Stimulated activated CD4-positive, alpha-beta T cell treated with anti-CD3 and anti-CD28 coated beads, Interleukin-1b, Interleukin-23, amount 100 ng/mL, for 1 hour (primary cell): ENCODE measurements at places on chromosomes 5 and 9.

DNA sequence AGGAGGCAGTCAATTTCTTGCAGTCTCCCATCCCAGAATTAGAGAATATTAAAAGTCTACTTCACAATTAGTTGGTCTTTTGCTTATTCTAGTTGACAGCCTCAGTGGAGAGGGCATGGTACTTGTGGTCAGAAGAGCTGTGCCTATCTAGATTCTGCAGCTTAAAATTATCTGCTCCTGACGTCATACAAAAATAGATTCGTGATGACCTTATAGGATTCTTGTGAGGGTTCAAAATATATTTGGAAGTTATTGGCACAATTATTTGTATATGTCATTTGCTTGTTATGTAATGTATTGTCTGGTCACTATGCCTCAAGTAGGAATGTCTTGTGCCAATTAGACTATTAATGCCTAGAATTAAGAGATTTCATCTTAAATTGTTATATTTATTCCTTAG lies 142.5 kb downstream of the CDH12 start:
- DNase-seq: no peak

- no peak for DNase-seq
Measured at GRCh38 chr9:4366591-4367330, 66.9 kb upstream of the GLIS3 start.

DNA sequence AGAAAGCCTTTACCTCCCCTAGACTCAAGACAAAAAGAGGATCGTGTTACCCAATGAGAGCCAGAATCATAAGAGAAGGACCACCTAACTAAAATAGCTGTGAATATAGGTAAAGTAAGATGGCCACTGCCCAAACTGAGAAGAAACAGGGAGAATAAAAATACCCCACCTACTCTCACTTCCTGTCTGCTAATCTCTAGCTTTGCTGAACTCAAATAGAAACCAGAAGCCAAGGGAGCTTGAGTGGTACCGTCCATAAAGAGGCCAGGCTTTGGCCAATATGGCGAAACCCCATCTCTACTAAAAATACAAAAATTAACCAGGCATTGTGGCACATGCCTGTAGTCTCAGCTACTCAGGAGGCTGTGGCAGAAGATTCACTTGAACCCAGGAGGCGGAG lies 123.0 kb upstream of the FST start:
- DNase-seq: no peak

DNA sequence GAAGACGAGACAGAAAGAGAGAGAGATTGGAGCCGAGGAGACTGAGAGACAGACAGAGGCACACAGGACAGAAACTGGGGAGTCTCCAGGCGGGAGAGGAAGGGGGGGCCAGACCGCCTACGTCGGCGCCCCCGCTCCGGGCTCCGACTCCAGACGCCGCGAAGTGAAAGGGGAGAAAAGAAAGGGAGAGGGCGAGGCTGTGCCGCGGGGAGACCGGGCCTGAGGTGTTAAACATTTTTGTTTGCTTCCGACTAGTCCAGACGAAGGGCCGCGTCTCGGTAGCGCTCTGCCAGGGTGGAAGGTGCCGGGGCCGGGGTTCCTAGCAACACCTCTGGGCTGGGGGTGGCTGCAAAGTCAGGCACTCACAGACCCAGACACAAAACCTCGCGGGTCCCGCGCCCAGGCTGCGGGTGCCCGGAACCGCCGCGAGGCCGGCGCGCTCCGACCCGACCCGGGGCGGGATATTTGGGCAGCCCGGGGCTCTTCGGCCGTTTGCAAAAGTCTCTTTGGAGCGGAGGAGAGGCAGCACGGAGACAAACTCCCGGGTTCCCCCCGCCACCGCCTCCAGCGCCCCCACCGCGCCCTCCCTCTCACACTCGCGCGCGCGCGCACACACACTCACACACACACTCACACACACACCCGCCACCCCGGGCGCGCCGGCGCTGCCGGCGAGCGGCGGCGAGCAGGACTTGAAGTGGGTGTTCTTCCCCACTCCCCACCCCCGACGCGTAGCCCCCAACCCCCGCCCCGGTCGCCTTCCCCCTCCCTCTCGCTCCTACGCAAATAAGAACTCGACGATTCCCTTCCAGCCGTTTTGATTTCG lies 626 bp upstream of the FST start:
- DNase-seq: no peak

- DNase-seq: no peak
Measured at GRCh38 chr5:164000241-164000640, 494.8 kb downstream of the MAT2B start.

GRCh38 chr9:129524582-129525270 lies 96.2 kb downstream of the C9orf50 start:
- DNase-seq: no peak

DNA sequence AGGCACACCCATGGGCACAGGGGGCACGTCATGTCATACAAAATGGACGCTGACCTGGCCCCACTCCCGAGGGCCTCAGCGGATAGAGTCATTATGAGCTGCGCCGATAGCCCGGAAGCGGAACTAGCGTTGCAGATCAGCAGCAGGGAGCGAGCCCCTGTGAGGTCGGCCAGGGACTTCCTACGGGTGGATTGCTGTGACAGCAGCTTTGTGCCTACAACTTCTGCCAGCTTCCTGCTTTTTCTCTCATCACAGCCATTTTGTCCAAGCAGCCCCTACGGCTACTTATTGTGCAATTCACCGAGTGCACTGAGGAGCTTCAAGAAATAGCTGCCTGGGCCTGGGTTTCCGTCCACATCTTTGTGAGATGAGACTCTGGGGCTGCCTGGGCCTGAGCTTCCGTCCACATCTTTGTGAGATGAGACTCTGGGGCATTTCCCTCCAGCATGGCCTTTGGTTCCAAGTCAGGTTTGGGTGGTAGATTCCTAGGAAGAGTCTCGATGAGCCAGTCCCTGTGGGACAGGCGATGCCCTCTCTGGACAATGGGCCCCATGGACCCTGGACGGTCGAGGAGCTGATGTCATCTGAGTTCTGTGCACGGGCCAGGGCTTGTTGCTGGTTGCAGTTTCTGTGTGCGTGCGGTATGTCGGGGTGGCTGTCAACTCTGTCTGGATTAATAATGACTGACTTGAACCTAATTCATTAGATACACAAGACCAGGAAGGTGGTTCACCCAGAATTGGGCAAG lies 67.0 kb upstream of the GNE start:
- DNase-seq: no peak
